ENCODE measurements at places on chromosomes 1 and 21.

- DNase-seq = no peak
Observed at GRCh38 chr1:33152685-33153432, 29.0 kb downstream of the TRIM62 start.

- no peak for DNase-seq
Observed at GRCh38 chr21:41478319-41479177, 29.4 kb downstream of the TMPRSS2 start.

DNA sequence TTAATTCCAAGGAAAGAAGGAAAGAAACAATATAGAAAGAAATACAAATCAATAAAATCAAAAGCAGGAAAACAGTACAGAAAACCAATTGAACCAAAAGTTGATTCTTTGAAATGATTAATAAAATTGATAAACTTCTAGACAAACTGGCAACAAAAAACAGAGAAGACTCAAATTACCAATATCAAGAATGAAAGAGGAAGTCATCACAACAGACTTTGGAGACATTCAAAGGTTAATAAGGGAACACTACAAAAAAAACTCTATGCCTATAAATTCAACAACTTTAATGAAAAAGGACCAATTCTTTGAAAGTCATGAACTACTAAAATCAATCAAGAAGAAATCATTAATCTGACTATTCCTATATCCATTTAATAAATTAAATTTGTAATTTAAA lies 329.3 kb upstream of the NR5A2 start:
- DNase-seq = no peak

- DNase-seq = no peak
Observed at GRCh38 chr1:206772243-206772937, at the start of gene IL10. Gene IL10 (minus strand): TSS chr1:206772494. CDS start chr1:206772435, 59 bp downstream.

GRCh38 chr1:156233426-156234127 lies 8.4 kb upstream of the BGLAP start:
- no peak for DNase-seq

DNA sequence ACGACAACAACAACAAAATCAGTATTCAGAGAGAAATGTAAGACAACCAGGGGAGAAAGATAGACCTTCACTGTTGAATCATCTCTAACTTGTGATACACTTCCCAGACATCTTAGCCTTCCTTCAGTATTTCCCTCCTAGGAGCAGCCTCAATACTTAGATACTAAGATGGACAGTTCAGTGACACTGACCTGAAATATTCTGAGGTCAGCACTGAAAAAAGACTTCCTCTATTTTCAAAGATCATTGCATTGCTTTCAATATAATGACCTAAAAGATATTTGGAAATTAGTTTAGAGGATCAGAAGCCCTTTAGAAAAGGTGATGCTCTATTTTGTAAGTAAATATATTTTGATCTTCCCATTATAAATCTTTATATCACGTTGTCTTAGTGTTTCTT lies 101.0 kb downstream of the MRPL39 start:
- DNase-seq = no peak

GRCh38 chr1:168106274-168106673 lies 30.5 kb downstream of the GPR161 start:
- DNase-seq = no peak
